ENCODE measurements at places on chromosomes 2 and 18.

DNA sequence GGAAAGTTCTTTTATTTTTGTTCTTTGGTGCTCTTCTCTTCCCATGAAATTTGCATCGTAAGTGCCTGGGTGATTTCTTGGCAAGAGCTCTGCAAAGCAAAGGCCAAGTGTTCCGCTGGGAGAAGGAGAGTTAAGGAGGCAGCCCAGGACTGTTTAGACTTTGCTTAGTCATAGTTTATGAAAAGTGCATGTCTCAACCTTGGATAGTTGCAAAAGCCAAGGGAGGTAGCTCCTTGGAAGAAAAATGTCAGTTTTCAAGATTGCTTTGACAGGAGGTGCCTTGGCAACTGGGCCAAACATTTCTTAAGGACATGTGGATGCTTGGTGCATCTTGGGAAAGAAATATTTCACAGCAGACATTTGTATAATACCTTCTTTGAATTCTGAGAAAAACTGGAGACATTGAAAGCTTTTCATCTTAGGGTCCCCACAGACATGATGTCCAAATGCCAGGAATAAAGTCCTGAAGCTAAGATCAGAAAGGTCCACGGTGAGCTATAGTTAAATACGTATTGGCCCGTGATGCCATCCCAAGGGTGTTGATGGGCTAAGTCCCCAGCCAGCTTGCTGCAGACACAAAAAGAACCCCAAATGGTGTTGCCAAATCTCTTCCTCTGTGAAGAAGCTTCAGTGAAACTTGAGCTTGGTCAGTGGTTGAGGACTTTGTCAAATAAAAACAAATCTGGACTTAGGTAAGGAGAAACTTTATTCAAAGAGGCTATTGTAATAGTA is 96.3 kb upstream of the THUMPD2 start:
- DNase-seq: peak; percentile 54

GRCh38 chr2:11923935-11924334 is 177.5 kb downstream of the LPIN1 start:
- no peak for DNase-seq

GRCh38 chr2:105588581-105588980 is 156.1 kb upstream of the NCK2 start:
- DNase-seq: no peak

DNA sequence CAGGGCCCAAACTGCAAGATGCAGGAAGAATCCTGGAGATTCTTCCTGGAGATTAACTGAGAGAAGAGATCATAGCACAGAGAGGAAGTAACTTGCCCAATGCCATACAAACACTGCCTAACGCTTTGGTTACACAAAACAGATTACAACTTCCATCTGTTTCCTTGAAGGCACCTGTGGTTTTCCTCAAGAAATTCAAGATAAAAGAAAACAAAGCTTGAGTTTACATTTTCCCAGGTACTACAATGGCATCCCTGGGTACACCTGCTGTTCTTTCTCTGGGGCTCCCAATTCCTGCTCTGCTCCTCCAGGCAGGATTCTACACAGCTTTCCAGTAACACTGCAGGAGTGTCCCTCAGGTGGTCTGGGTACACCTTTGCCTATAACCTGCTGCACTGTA is 781.9 kb upstream of the ID2 start:
- DNase-seq: no peak

GRCh38 chr2:224284134-224284946 is 117.6 kb downstream of the FAM124B start:
- peak; percentile 37 for DNase-seq

DNA sequence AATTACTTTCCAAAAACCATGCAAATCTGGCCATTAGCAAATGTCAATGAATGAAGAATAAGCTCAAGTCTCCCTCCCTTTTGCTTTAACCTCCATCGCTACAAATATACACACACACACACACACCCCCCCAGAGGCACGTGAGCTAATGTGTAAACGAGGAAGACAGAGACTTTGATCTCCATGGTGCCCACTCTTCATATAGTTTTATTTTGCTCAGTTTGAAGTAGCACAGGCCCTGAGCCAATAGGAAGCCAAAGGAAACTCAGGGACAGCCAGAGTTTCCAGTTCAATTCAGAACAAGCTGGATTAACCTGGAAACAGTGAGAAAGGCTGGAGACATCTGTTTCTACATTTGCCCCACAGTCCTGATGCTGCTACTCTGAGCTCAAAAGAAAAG is 248.4 kb upstream of the MEIS1 start:
- no peak for DNase-seq

DNA sequence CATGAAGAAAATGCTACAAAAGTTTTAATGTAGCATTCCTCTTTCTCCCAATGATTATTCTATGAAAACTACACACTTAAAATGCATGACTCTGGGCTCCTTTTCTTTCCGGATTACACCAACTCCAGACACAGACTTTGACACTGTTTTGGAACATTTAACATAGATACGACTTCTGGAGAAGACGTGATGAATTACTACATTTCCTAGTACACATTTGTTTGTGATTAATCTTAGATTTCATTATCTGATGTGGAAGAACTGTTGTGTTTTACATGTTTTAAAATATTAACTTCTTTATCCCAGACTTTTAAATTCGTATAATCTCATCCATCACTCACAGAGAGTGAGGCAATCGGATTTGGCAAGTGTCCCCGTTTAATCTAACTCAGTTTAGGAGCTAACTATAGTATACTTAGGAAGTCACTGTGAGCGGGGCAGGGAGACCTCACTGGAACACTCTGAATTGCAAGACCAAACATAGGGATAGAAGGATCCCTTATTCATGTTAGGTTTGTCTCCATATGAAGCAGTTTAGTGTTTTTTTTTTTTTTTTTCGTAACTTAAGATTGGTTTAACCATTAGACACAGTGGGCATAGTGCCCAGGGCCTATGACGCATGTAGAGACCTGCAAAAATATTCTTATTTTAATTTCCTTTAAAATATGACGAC is 66.7 kb downstream of the PDE1A start:
- DNase-seq: peak; percentile 9

GRCh38 chr2:2981000-2981399 is 396.6 kb downstream of the EIPR1 start:
- no peak for DNase-seq

- DNase-seq: no peak
These were observed 64.2 kb upstream of the ITGB6 start for GRCh38 chr2:160264308-160264707.

DNA sequence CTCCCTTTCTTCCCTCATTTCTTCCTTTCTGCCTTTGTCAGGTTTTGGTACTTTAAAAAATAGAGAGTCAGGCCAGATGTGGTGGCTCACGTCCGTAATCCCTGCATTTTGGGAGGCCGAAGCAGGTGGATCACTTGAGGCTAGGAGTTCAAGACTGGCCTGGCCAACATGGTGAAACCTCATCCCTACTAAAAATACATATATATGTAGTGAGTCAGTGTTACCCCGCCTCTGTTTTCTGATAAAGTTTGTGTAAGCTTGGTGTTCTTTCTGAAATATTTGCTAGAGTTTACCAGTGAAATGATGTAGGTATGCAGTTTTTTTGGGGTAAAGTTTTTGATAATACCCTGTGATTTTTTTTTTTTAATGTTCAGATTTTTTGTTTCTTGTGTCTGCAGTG is 58.8 kb downstream of the DGKD start:
- peak; percentile 60 for DNase-seq

- no peak for DNase-seq
These were observed 132.2 kb upstream of the CXCR4 start for GRCh38 chr2:136250131-136250530.

- DNase-seq: no peak
These were observed 102.2 kb upstream of the KCTD1 start for GRCh38 chr18:26650310-26651268.

DNA sequence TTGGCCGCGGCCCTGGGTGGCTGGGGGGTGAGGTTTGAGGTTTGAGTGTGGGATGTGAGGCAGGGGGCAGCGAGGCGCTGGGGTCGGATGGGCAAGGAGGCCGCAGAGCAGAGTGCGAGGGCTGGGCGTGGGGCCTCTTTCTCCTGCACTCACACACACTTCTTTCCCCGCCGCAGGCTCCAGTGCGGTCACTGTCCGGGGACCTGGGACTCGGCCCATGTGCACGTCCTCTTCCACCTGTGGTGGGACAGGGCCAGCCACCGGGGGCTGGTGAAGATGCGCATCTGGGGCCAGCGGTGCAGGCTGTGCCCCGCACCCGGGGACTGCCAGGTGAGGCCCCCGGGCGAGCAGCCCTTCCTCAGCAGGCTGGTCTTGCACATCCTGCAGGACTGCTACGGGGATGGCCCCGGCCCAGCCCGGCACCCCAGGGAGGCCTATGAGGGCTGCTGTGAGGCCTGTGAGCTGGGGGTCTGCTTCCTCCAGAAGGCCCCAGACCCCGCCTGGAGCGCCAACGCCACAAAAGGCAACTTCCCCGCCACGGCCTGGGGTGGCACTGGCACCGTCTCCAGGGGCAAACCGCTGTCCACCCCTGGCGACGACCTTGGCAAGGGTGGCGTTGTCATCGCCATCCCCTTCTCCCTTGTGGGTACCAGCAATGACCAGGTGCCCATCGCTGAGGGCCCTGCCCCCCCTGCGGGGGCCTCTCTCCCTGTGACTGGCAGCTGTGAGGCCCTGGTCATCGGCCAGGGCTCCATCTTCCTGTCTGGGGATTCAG is 2.2 kb downstream of the RTP5 start:
- no peak for DNase-seq

DNA sequence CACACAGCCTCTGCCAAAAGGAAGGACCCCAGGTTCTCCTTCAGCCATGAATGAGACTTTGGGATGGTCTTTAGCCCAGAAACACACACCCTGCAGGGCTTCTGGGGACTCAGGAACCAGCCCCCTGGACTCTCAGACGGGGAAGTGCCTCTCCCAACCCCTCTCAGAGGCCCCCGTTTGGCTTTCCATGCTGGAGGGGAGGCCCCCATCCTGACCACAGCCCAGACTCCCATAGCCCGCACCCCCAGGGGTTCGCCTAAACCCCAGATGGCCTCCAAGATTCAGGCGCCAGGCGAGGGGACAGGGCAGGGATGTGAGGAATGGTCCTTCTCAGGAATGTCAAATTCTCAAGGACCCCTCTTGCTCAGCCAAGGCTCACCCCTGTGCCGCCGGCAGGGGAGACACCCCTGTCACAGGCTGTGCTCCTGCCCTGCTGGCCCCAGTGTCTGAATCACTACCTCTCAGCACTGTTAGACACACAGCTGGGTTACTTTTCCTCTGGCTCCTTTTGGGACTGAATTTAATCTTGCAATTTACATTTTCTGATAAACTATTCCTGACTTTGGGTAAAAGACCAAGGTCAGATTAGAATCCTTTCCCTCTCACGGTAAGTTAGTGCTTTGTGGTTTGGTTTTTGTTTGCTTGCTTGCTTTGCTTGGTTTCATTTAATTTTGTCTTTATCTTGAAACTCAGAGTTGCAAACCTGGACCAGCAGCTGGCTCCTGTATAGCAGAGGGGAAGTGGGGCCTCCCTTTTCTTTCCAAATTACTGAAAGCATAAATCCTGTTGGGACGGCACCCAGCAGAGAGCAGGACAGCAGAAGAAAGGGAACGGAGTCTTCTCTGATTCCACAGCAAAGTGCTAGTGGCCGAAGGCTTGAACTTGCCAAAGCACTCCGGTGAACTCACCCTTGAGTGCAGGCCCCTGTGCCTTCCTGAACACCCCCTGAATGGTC is 198.9 kb upstream of the RAB6C start:
- no peak for DNase-seq

- DNase-seq: no peak
These were observed 6.4 kb upstream of the PIK3C3 start for GRCh38 chr18:41948544-41949110.

GRCh38 chr2:38583524-38583923 is 19.2 kb downstream of the HNRNPLL start:
- DNase-seq: no peak

GRCh38 chr2:200728630-200729029 is 83.1 kb upstream of the BZW1 start:
- no peak for DNase-seq

- peak; percentile 5 for DNase-seq
These were observed 124.8 kb upstream of the NYAP2 start for GRCh38 chr2:225274751-225275150.

DNA sequence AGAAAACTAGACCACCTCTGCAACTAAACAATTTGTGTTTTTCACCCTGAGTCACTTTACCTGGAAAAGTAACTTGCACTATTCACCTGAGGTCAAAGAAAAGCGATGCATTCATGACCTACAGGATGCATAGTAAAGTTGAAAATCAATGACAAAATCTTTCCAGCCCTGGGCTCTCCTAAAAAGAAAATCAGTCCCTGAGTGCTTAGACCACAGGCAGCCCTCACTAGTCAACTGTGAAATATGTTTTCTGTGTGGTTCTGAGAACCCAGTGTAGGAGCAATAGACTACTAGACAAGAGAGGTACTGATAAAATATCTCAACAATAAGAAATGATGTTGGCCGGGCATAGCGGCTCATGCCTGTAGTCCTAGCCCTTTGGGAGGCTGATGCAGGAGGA is 133.1 kb downstream of the TXNL1 start:
- no peak for DNase-seq

DNA sequence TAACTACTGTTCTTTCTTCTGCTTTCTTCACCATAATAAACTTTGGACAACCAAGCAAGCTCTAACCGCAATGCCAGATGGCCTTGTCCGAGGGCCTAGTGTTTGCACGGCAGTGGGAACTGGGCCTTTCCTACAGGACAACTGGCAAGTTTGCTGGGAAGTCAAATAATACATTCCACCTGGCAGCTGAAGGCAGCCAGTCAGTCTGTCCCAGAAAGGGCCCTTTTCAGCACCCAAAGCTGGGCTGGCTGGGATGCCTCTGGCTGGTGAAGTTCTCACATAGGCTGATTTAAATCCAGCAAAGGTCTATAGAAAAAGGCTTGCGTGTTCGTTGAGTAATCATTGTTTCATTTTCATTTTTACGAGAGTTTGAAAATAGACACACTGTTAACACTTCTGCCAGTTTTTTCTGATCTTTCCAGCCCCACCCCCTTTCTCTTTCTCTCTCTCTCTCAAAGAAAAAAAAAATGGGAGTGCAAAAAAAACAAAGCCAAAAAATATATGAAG is 110.0 kb upstream of the EPAS1 start:
- peak; percentile 34 for DNase-seq

GRCh38 chr2:3180082-3180908 is 197.3 kb downstream of the EIPR1 start:
- no peak for DNase-seq

GRCh38 chr2:160432633-160433032 is 61.0 kb downstream of the RBMS1 start:
- DNase-seq: peak; percentile 67

- no peak for DNase-seq
These were observed 126.3 kb downstream of the SEPTIN10 start for GRCh38 chr2:109487536-109487869.

DNA sequence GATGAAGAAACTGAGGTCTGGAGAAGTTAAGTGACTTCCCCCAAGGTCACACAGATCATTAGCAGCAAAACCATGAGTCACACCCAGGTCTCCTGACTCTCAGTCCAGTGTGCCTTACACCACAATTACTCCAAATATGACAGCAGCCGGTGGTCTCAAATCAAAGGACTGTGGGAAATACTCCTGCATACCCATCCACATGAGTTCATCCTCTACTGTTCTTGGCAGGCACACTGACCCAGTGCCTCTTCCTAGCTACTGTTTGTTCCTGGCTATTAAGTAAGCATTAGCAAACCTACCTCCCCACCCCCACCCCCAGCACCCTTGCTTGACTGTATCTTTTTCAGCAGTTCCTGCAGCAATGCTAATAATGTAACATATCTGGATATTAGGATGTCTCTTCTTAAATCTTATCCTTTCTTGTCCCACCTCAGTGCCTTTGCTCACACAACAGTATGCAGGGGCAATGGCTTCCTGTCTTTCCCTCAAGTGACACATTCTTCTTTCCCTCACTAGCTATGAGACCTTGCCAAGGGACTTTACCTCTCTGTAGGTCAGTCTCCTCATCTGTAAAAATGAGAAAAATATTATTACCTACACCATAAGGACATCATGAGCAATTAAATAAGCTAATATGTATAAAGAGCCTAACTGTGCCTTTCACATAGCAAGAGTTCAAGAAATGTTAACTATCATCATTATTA is 46.2 kb downstream of the FAM98A start:
- peak; percentile 47 for DNase-seq
